Left colon (tissue), 2 donors: ENCODE measurements at places on chromosomes 7 and 10. TPM values are rescaled to one million over a fixed set of nuclear protein-coding genes. Genes with fewer than 3 reads are reported as not detected.

The ABCB1 gene
- 30.5 TPM for total RNA-seq

The CALHM3 gene
- not detected for total RNA-seq

GRCh38 chr7:104978460-104978859, 35.5 kb upstream of the KMT2E start:
- no peak for DNase-seq

- no peak for DNase-seq
Observed at GRCh38 chr7:158323741-158324396, 263.8 kb downstream of the PTPRN2 start.

- no peak for DNase-seq
Observed at GRCh38 chr10:118356628-118357027, 14.5 kb upstream of the FAM204A start.

- DNase-seq = no peak
Observed at GRCh38 chr10:119020627-119020946, 8.9 kb upstream of the NANOS1 start.
